ENCODE measurements at places on chromosomes 5 and 9.

- no peak for DNase-seq
Measured at GRCh38 chr9:40925149-40925548, 203.3 kb downstream of the FOXD4L6 start.

- DNase-seq, result peak; percentile 40
Measured at GRCh38 chr5:14674983-14675854, 10.7 kb downstream of the OTULIN start.

GRCh38 chr5:142175461-142176142, 67.0 kb downstream of the NDFIP1 start:
- DNase-seq, result no peak

DNA sequence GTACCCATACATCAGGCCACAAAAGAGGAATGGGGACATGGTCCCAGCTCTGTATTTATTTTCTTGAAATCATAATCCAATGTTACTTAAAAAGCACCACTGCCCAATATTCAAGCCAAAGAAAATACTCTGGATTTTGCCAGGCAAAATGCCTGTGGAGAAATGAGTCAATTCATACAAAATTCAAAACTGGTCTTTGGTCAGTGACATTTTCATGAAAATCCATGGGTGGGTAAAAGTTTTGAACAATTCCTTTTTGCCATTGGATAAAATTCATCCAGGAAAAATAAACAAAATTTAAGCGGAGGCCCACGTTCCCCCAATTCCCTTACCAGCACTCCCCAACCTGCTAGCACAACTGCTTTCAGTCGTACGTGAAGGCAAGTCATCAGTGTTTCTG, 186.2 kb downstream of the GLIS3 start:
- no peak for DNase-seq

DNA sequence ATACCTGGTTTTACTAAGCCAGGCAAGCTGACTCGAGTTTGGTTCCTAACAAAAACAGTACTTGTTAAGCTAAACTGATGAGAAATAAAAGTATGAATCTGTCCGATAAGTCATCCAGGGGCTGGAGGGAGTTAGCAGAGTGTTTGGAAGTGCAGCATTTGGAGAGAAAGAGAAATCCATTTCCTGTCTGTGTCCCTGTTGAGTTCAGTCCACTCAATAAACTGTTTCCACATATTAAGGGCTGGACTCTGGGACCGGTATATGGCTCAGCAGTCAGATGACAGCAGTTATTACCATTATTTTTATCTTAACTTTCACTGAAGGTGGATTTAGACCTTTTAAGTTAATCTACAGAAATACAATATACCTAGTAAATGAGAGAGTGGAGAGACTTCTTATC, 130.6 kb upstream of the ADRA1B start:
- no peak for DNase-seq

DNA sequence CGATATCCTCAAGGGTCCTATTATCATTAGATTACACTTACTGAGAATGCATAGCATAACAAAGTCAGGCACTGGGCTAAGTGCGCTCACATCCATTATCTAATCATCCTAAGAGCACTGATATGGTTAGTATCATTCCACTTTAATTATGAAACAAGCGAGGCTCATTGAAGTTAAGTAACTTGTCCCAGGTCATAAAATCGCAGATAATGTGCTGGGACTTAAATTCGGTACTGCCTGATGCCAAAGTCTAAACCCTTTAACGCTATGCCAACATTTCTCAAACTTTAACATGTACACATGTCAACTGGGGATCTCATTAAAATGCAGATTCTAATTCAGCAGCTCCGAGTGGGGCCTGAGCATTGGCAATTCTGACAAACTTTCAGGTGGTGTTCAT, 204.7 kb downstream of the PTTG1 start:
- no peak for DNase-seq

- DNase-seq, result no peak
Measured at GRCh38 chr5:2861605-2862004, 110.1 kb upstream of the IRX2 start.

- DNase-seq, result no peak
Measured at GRCh38 chr5:16754086-16754485, 137.3 kb upstream of the RETREG1 start.

GRCh38 chr5:141883184-141883891, 5.1 kb upstream of the PCDH1 start:
- peak; percentile 51 for DNase-seq

GRCh38 chr9:115042781-115043509, 75.0 kb downstream of the TNC start:
- DNase-seq, result no peak

- no peak for DNase-seq
Measured at GRCh38 chr5:76384705-76385104, 18.4 kb upstream of the IQGAP2 start.

DNA sequence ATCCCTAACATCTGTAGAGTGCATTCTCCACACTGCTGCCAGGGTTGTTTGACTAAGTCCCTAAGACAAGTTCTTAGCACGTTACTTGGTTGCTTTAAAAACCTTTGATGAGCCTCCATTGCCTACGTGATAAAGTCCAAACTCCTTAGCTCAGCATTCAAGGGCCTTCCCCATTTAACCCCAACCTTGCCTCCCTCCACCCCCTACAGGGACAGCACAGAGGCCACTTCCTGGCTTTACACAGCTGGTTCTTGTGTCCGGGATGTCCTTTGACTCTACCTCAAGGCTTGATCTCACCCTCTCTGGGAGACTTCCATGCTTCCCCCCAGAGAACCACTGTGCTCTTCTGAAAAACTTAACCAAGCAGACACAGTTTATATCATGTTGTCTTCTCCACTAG, 29.4 kb downstream of the FAM240B start:
- DNase-seq, result no peak

DNA sequence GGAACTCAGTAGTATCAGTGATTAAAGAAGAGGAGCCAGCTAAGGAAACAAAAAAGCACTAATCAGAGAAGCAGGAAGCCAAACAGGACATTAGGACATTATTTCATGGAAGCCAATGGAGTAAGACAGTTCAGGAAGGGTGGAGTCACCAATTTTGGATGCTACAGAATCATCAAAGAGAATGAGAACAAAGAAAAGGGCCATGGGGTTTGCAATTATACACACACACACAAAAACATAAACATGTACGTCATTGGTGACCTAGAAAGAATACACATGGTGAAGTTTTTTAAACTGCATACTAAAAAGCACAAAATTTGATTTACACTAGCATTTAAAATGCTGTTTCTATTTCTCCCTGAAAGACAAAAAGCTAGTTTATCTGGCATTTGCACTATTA, 96.8 kb upstream of the MRPS30 start:
- DNase-seq, result no peak

DNA sequence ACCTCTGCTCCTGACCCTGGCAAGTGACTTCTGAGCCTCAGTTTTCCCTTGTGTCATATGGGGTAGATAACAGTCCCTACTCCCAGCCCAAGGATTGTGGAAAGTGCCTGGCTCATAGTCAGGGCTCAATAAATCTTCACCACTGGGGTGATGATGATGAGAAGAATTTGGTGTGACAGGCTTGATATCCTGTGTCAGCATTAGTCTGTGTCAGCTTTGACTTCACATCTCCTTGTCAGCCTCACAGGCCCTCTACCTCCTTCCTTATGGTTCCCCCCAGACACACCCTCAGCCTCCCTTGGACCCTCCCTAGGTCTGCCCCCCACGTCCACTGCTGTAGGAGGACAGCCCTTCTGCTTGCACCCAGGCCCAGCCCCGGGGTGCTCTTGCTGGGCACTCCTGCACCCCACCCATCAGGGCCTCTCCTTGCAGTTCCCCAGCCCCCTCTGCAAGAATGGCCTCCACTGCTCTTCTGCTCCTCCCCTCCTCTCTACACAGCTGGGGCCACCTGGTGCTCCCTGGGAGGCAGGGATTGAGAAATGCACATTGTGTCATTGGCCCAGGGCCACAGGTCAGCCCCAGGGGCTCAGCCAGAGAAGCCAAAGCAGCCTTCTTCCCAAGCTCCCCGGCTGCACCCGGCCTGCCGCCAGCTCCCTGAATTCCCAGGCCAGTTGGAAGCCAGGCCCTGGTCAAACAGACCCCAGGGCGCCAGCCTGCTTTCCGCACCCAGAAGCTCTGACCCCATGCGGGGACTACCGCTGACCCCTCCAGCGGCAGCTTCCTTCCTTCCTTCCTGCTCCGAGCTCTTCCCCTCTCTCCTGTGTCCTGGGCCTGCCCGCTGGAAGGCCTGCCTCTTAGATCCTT, 7.7 kb downstream of the FGFR4 start:
- DNase-seq, result peak; percentile 61

- no peak for DNase-seq
Measured at GRCh38 chr9:88460587-88461332, 72.5 kb downstream of the SPIN1 start.

DNA sequence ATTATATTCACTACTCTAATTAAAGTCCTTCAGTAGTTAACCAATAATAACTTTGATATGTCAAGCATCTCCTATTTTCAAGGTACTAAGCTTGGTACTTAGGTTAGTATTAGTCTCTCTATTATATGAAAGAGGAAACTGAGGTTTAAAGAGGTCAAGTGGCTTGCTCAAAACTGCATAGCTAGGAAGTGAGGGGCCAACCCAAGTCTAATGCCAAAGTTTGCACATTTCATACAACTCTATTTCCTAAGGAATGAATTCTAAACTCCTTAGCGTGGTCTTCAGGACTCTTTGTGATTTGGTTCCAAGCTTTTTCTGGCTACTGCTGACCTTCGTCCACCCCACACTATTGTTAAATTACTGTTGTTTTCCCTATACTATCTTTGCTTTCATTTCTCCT, 9.9 kb upstream of the SHOC1 start:
- no peak for DNase-seq

GRCh38 chr9:23537192-23538066, 288.6 kb downstream of the ELAVL2 start:
- no peak for DNase-seq

Data from right kidney (tissue), 9 donors.